T1000 (cell line): ENCODE measurements at places on chromosomes 13 and 19.

DNA sequence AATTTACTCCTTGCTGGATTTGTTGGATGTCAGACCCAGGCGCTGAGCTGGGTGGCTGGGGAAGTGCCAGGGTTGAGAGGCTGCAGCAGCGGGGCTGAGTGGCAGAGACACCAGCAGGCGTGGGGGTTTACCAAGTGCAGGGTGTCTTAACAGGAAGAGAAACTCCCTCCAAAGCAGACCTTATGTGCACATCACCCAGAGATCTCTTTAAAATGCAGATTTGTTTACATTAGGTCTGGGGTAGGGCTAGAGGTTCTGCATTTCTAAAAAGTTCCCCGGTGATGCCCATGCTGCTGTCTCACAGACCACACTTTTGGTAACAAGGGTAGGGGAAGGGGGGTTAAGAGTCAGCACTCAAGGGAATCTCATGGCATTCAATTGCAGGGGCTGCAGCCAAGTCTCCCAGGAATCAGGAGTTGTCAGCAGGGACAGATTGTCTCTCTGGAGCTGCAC, 80.7 kb upstream of the OLFM4 start:
- no peak for DNase-seq

- no peak for DNase-seq
These were observed 629 bp downstream of the LRFN3 start for GRCh38 chr19:35936738-35937268.

- DNase-seq, result no peak
These were observed 939.0 kb upstream of the SLITRK1 start for GRCh38 chr13:84821261-84821660.

DNA sequence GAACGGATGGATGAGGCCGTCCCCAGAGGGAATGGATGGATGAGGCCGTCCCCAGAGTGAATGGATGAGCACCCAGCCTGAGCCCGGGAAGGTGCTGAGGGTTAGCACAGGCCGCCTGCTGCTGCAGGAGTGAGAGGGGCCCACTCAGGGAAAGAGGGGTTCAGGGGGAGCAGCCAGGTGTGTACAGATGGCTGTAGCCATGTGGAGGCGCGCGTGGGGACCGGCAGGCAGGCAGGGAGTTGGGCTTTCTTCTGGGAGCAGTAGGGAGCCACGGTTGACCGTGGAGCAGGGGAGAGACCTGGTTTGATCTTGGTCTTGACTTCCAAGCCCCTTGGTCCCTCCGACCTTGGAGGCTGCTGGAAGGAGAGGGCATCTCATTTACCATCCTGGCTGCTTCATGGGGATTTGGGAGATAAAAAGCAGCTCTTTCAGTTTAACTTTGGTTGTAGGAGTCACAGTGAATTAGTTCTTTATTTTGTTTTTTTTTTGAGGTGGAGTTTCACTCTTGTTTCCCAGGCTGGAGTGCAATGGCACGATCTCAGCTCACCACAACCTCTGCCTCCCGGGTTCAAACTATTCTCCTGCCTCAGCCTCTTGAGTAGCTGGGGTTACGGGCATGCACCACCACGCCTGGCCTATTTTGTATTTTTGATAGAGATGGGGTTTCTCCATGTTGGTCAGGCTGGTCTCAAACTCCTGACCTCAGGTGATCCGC, 24.7 kb downstream of the ARID3A start:
- no peak for DNase-seq

GRCh38 chr13:75702476-75702875, 66.3 kb downstream of the LMO7 start:
- DNase-seq, result no peak

- no peak for DNase-seq
These were observed 55.7 kb downstream of the MRPL57 start for GRCh38 chr13:21232196-21232595.

- no peak for DNase-seq
These were observed 383.9 kb upstream of the PCDH9 start for GRCh38 chr13:67614013-67614412.

- DNase-seq, result no peak
These were observed 4.9 kb downstream of the ELOF1 start for GRCh38 chr19:11554160-11554559.

GRCh38 chr13:98875146-98875729, 102.6 kb downstream of the DOCK9 start:
- no peak for DNase-seq

DNA sequence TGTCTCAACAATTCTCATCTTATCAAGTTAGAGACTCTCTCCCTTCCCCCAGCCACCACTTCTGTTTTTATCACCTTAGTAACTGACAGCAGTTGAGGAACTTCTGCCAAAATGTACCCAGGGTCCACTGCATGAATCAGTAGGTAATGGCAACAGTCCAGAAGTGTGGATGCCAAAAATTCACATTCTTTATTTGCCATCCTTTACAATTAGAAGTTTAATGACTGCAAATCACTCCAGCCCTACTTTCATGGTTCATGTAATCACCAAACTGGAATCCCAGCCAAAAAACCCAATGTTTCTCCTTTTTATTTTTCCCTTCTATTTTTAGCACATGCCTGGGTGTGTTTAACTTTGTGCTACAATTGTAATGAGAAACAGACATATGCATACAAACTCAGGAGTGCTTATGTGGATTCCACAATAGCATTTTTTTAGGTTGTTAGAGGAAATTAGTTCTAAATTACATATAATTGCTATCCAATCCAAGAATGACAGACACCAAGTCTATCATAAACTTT, 243.5 kb downstream of the RGCC start:
- DNase-seq, result no peak

GRCh38 chr19:43501661-43502418, 2.7 kb downstream of the PHLDB3 start:
- DNase-seq, result no peak

DNA sequence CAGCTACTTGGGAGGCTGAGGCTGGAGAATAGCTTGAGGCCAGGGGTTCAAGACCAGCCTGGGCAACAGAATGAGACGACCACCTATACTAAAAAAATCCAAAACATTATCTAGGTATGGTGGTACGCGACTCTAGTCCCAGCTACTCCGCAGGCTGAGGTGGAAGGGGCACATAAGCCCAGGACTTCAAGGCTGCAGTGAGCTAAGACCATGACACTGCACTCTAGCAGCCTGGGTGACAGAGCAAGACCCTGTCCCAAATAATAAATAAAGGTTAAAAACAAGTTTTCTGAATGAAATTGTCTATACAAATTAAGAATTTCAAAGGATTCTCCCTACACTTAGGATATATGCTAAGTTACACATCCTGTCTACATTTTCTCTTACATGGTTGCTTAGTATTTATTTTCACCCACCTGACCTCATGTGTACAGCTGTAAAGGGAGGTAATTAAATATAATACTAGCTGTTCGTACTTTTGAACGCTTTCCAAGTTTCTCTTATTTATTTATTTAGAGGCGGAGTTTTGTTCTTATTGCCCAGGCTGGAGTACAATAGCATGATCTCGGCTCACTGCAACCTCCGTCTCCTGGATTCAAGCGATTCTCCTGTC, 1.6 kb downstream of the SLC25A30 start:
- DNase-seq, result no peak
